Muscle of leg (tissue), 16 donors: ENCODE measurements at places on chromosomes 13 and 19. TPM values are rescaled to one million over a fixed set of nuclear protein-coding genes. Genes with fewer than 3 reads are reported as not detected.

VSTM2B gene
- 0.09 TPM for polyA plus RNA-seq

ZNF700 gene
- polyA plus RNA-seq: 5.1 TPM

LRRC25 gene
- 1.4 TPM for polyA plus RNA-seq

NLRP7 gene
- polyA plus RNA-seq: not detected

DACH1 gene
- 10.7 TPM for polyA plus RNA-seq

PALM3 gene
- polyA plus RNA-seq: 1.2 TPM

TJP3 gene
- polyA plus RNA-seq: 0.35 TPM

FCAR gene
- polyA plus RNA-seq: 0.12 TPM

FCHO1 gene
- 0.77 TPM for polyA plus RNA-seq

ZNF552 gene
- polyA plus RNA-seq: 6.1 TPM

GSX1 gene
- polyA plus RNA-seq: not detected

LACC1 gene
- polyA plus RNA-seq: 2.3 TPM

ANGPTL8 gene
- polyA plus RNA-seq: 0.41 TPM

THSD1 gene
- polyA plus RNA-seq: 20.1 TPM

NLRP9 gene
- not detected for polyA plus RNA-seq

NAPSA gene
- polyA plus RNA-seq: 0.56 TPM

NLRP12 gene
- 0.43 TPM for polyA plus RNA-seq

VSTM1 gene
- polyA plus RNA-seq: 0.29 TPM

CLEC11A gene
- 39.0 TPM for polyA plus RNA-seq

ONECUT3 gene
- polyA plus RNA-seq: 0.02 TPM

CD22 gene
- polyA plus RNA-seq: 1.2 TPM

KL gene
- 2.4 TPM for polyA plus RNA-seq

CEACAM20 gene
- polyA plus RNA-seq: not detected

DCT gene
- 0.09 TPM for polyA plus RNA-seq

ATCAY gene
- 0.33 TPM for polyA plus RNA-seq

GZMM gene
- 0.21 TPM for polyA plus RNA-seq

HIF3A gene
- 272 TPM for polyA plus RNA-seq

ZNF470 gene
- 4.6 TPM for polyA plus RNA-seq

URAD gene
- polyA plus RNA-seq: 1.5 TPM

SNAPC2 gene
- 21.3 TPM for polyA plus RNA-seq

MEIS3 gene
- polyA plus RNA-seq: 8.9 TPM

DIAPH3 gene
- polyA plus RNA-seq: 6.0 TPM

PSENEN gene
- polyA plus RNA-seq: 38.2 TPM

LCP1 gene
- polyA plus RNA-seq: 7.6 TPM

IGSF23 gene
- not detected for polyA plus RNA-seq

PEG3 gene
- polyA plus RNA-seq: 229 TPM

MRPS31 gene
- 29.1 TPM for polyA plus RNA-seq

GRK1 gene
- 0.38 TPM for polyA plus RNA-seq

TRPC4 gene
- 0.56 TPM for polyA plus RNA-seq

CBY2 gene
- polyA plus RNA-seq: not detected

PRODH2 gene
- polyA plus RNA-seq: not detected

KLF1 gene
- polyA plus RNA-seq: 1.1 TPM

KLK15 gene
- not detected for polyA plus RNA-seq

PTBP1 gene
- 150 TPM for polyA plus RNA-seq

ZNF560 gene
- polyA plus RNA-seq: 0.27 TPM

CYSLTR2 gene
- 0.16 TPM for polyA plus RNA-seq

KCNN4 gene
- polyA plus RNA-seq: 0.57 TPM

CFAP97D2 gene
- polyA plus RNA-seq: not detected

APOE gene
- 62.3 TPM for polyA plus RNA-seq

LRRC8E gene
- polyA plus RNA-seq: 0.28 TPM

TNNI3 gene
- polyA plus RNA-seq: 1.3 TPM

SULT2B1 gene
- 0.27 TPM for polyA plus RNA-seq

CTXN1 gene
- polyA plus RNA-seq: 2.7 TPM

ZNF541 gene
- 0.13 TPM for polyA plus RNA-seq
